ENCODE measurements at places on chromosomes 5 and 9.

GRCh38 chr9:77750284-77750683 is 102.2 kb upstream of the GNA14 start:
- no peak for DNase-seq

GRCh38 chr5:178433273-178433775 is 156.9 kb downstream of the COL23A1 start:
- DNase-seq = no peak

DNA sequence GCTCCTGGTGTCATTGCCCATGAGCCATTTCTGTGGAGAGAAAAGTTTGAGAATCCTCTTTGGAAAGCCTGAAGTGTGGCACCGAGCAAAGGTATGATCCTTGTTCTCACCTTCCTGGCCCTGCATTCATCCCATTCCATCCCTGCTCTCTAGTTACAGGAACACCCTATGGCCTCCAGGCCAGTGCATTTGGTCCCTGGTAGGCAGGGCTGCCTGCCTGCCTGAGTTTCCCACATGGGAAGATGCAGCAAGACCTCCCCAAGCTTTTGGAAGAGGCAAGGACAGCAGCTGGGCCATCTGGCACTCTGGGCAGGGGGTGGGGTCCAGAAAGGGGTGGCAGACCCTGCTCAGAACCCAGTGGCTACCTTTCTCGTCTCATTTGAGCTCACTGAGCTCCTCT is 24.5 kb downstream of the IGIP start:
- DNase-seq = no peak

DNA sequence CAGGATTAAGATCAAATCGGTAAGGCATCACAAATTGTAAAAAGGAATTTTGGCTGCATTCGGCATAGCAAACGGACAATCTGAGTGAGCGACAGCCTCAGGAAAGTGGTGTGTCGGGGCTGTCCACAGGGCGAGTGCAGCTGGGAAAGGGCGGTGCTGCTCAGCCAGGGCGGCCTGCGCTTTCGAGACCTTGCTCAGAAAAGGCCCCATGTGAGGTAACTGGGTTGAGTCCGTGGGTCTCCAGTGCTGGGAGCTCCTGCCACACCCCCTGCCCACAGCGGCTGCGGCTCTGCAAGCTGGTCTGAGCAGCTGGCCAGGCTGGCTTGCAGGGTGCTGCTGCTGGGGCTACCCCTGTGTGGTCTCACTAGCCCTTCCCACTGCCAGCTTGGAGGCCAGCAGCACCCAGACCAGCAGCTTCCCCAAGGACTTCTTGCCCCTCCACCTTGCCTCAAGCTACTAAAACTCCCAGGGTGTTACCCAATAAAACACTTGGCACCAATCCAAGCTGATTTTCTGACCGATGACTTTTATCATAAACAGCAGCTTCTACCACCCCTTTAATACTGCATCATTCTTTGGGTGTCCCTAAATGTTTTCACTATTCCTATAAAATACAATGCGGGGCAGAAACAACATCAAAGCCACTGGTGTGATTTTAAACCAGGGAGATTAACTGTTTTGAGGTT is 6.2 kb downstream of the SURF2 start:
- no peak for DNase-seq

GRCh38 chr5:59041355-59041754 is 458.5 kb downstream of the RAB3C start:
- DNase-seq = no peak

Data from neural crest cell (in vitro differentiated cells).